ENCODE measurements at places on chromosomes 1 and 21.

GRCh38 chr1:176531036-176531435, 68.1 kb downstream of the PAPPA2 start:
- no peak for DNase-seq

- no peak for DNase-seq
Observed at GRCh38 chr1:151005729-151006319, 878 bp downstream of the MINDY1 start.

GRCh38 chr1:9025449-9025848, 774 bp downstream of the SLC2A7 start:
- no peak for DNase-seq

- no peak for DNase-seq
Observed at GRCh38 chr1:3885611-3886010, 14.5 kb downstream of the C1orf174 start.

DNA sequence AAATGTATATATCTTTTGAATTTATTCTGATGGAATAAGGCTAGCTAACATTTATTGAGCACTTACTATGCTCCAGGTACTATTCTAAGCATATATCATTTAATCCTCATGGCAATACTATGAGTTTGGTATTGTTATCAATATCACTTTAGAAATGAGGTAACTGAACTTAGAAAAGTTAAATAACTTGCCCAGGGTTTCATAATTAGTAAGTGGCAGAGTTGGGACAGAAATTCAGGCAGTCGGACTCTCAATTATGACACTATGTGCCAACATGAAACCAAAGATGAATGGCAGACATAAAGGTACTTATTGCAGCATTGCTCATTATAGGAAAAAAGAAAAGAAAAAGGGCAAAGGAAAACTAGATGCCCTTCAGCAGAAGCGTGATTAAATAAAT, 48.2 kb downstream of the RAB3GAP2 start:
- DNase-seq, result no peak

GRCh38 chr21:25759573-25759972, 24.8 kb downstream of the GABPA start:
- no peak for DNase-seq

All from germinal center (tissue), 1 donor.